ENCODE measurements at places on chromosomes 2 and 18.

- DNase-seq = no peak
Observed at GRCh38 chr2:209458008-209458979, 34.4 kb downstream of the MAP2 start.

DNA sequence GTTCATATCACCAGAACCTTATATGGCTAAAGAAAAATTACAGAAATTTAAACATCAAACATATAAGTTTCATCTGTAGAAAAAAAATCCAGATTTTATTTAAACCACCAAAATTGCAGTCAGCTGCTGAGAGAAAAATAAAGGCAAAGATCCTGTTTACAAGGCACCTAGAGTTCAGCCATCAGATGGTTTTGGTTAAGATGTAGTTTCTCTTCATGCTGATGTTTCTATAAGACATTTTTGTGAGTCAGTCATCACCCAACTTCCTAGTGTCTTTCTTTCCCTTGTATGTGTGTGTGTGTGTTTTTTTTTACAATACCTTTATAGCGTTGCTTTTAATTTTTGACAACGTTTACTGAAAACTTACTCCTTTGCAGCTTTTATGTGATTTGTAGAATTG is 26.1 kb upstream of the MMADHC start:
- no peak for DNase-seq

- DNase-seq = no peak
Observed at GRCh38 chr2:199348871-199349270, 108.9 kb downstream of the SATB2 start.

- DNase-seq = no peak
Observed at GRCh38 chr2:30800159-30800558, 7.1 kb downstream of the CAPN13 start.

DNA sequence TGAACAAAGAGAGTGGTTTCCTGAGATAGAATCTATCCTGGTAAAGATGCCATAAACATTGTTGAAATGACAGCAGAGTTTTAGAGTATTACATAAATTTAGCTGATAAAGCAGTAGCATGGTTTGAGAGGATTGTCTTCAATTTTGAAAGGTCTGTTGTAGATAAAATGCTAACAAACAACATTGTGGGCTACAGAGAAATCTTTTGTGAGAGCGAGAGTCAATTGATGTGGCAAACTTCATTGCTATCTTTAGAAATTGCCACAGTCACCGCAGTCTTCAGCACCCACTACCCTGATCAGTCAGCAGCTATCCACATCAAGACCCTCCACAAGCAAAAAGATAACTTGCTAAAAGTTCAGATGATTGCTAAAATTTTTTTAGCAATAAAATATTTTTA is 17.5 kb downstream of the VRK2 start:
- no peak for DNase-seq

GRCh38 chr2:230968921-230969658 is 26.8 kb upstream of the SPATA3 start:
- DNase-seq = no peak

DNA sequence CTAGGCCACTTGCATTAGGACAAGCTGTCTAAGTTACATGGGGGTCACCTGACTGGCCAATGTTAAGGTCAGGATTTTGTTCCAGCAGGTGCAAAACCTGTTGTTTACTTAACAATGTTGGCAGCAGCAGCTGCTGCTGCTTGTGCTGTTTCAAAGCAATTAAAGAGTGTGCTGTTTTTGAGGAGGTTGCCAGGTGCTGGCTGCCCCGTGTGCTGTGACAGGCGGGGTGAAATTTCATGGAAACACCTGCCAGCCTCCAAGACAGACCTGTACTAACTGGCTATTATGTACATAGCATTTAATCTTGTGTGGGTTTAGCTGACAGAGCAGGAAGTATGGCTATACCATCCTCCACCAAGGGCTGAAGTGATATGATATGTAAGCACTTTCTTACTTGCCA is 224.9 kb downstream of the ASXL3 start:
- peak; percentile 98 for DNase-seq

DNA sequence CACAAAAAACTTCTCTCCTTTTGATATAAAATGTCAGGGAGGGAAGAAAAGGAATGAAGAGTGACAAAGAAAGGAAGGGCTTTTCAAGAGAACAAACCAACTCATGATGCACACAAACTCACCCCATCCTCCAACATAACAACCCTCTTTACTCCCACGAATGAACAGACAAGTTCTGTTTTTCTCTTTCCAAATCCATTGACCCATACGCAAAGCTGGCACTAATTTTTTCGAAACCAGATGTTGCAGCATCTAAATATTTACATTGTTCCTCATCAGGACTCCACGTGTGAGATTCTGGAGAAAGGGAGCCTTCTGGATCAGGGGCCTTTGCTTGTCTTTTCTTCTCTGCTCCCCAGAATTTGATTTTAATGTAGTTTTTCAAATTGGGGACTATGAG is 143.3 kb upstream of the BCL2L11 start:
- DNase-seq = no peak

- no peak for DNase-seq
Observed at GRCh38 chr2:187213798-187214197, 234.3 kb downstream of the CALCRL start.

GRCh38 chr2:240232961-240233884 is 92.8 kb upstream of the OTOS start:
- peak; percentile 56 for DNase-seq

GRCh38 chr18:78738076-78738690 is 241.4 kb upstream of the SALL3 start:
- DNase-seq = no peak

- DNase-seq = no peak
Observed at GRCh38 chr18:48324651-48325050, 84.5 kb downstream of the ZBTB7C start.

- DNase-seq = peak; percentile 18
Observed at GRCh38 chr2:215435280-215435869, 493 bp downstream of the FN1 start.

- DNase-seq = no peak
Observed at GRCh38 chr18:48868468-48869466, 82.0 kb downstream of the SMAD7 start.
